ENCODE measurements at places on chromosomes 1 and 21. TPM values are rescaled to one million over a fixed set of nuclear protein-coding genes. Genes with fewer than 3 reads are reported as not detected.

RHBDL2 gene
- 46.7 TPM for total RNA-seq

GRCh38 chr1:48246727-48247126 is 24.2 kb downstream of the SLC5A9 start:
- DNase-seq, result peak; percentile 89

SON gene
- 190 TPM for total RNA-seq

DNA sequence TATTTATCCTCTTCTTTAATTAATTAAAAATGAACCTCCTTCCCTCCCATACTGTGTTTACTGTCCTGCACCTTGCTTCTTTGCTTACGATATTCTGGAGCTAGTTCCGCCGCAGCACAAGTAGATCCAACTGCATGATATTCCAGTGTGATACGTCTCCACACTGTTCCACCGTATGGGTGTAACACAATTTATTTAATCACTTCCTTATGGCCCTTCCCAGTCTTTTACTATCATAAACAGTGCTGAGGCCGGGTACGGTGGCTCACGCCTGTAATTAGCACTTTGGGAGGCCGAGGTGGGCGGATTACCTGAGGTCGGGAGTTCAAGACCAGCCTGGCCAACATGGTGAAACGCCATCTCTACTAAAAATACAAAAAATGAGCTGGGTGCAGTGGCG is 25.7 kb downstream of the CNST start:
- DNase-seq, result peak; percentile 70

C1orf52 gene
- total RNA-seq, result 19.9 TPM

TEDDM1 gene
- not detected for total RNA-seq

CACHD1 gene
- 2.0 TPM for total RNA-seq

- DNase-seq, result no peak
Observed at GRCh38 chr21:28588997-28589396, 403.7 kb downstream of the LTN1 start.

GJA4 gene
- 2.3 TPM for total RNA-seq

NBPF6 gene
- total RNA-seq, result not detected

- no peak for DNase-seq
Observed at GRCh38 chr1:231272173-231272572, 31.2 kb downstream of the GNPAT start.
